ENCODE measurements at places on chromosomes 1 and 21.

DNA sequence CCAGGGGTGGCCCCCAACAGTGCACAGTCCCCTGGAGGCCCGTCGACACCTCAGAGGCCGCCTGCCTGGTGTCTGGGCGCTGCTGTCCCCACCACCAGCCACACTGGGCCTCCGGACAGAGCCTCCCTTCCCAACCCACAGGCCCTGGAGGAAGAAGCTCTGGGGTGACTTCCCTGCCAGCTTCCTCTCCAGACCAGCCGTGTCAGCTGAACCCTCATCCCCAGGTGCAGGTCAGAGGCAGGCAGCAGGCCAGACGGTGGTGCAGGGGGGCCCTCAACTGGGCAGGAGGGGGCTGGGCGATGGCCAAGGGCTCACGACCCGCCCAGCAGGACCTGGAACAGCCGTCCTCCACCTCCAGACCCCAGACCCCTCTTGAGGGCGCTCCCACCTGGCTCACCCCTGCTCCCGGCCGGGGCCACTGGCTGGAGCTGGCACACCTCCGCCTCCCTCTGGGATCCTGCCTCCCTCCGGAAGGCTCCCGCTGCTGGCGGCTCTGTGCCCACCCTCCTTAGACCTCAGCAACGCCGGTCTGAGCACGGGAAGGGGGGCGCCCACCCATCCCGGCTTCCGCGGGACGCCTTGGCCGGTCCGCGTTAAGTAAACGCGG, 520 bp downstream of the TNFRSF18 start:
- no peak for DNase-seq

- no peak for DNase-seq
These were observed 6.1 kb upstream of the CD1A start for GRCh38 chr1:158248118-158248517.

GRCh38 chr1:112530832-112531231, 22.1 kb downstream of the WNT2B start:
- DNase-seq, result no peak

GRCh38 chr1:185568155-185569123, 165.8 kb upstream of the HMCN1 start:
- no peak for DNase-seq

DNA sequence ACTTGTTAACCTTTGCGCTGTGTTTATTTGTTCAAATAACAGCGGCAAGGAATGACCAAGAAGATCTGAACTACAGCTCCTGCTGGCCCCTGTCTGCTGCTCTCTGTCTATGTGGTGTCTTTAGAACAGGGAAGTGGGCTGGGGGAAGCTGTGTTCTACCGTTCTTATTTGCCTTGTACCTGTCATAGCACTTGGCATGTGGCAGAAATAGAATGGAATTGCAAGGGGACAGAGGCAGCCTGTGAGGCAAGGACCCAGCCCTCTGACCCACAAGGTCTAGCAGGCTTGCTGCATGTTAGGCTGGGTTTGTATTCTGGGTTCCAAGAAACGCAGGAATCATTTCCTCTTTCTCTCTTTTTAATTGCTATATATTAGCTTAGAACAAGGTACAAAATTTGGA, 20.7 kb downstream of the HMGCS2 start:
- DNase-seq, result no peak

DNA sequence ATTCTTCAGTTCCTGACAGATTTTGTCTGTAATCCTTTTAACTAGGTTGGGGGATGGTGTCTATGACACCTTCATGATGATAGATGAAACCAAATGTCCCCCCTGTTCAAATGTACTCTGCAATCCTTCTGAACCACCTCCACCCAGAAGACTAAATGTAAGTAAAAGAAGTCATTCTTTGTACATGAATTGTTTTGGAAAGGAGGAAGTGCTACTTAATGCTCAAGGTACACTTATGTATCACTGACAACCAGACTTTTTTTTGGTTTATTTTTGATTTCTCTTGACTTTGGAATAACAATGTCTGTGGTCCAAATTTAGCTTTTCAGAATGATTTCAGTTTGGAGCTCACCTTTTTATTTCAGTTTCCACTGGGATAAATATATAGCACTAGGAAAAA, 2.3 kb downstream of the DYRK3 start:
- DNase-seq, result no peak

DNA sequence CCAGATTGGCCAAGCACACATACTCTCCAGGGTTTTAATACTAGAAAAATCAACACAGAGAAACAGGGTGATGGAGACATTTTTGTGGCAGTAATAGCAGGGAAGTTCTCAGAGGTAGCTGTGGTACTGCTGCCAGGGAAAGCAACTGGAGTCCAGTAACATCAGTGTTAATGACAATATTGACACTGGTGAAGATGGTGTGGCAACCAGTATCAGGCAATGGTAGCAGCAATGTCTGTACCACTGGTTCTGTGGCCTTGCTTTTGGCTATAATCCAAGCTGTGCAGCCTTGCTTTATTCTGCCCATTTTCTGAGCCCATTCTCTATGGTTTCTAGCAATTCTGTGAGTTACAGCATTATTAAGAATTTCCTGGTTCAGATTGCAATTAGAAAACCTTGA, 1.6 kb upstream of the SNX7 start:
- no peak for DNase-seq

DNA sequence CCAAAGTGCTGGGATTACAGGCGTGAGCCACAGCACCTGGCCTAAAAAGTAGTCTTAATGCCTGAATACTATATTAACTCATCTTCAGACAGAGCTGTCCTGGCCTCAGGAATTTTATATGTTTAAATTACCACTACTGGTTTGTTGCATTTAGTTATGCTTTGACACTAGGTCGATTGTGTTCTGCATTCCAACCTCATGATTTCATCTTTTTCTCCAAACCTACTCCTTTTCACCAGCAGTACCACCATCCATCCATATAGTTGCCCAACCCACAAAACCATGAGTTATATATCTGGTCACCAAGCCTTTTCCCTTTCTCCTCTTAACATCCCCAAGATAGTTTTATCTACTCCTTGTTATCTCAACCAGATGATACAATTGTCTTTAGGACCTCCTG, 22.6 kb downstream of the FMO5 start:
- no peak for DNase-seq

- no peak for DNase-seq
These were observed 10.7 kb upstream of the GATAD2B start for GRCh38 chr1:153933430-153933829.

GRCh38 chr1:71717186-71717585, 565.2 kb downstream of the NEGR1 start:
- no peak for DNase-seq

DNA sequence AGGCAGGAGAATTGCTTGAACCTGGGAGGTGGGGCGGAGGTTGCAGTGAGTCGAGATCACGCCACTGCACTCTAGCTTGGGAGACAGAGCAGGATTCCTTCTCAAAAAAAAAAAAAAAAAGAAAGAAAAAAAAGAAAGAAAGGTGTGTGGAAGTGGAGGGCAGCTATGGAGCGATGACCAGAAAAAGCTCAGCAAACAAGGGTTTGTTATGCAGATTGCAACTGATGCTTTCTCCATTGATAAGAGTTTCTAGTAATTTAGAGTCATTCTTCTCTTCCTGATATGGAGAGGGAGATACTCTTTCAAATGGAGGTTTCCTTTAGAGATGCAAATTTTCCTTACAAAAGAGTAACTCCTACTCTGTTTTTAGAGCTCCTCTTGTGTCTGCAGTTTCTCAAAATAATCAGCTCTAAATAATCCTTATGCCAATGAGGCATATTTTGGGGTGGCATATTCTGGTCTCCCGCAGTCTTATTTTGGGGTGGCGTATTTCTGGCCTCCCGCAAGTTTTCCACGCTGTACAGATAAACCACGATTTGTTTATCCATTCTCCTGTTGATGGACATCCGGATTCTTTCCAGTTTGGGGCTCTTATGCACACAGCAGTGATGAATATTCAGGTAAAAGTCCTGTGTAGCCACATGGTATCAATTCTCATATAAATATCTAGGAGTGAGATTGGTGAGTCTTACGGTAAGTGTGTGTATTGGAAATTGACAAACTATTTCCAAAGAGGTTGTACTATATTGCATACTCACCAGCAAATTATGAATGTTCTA, 30.7 kb upstream of the RCC2 start:
- no peak for DNase-seq

GRCh38 chr1:230365723-230366307, 60.3 kb downstream of the PGBD5 start:
- no peak for DNase-seq

DNA sequence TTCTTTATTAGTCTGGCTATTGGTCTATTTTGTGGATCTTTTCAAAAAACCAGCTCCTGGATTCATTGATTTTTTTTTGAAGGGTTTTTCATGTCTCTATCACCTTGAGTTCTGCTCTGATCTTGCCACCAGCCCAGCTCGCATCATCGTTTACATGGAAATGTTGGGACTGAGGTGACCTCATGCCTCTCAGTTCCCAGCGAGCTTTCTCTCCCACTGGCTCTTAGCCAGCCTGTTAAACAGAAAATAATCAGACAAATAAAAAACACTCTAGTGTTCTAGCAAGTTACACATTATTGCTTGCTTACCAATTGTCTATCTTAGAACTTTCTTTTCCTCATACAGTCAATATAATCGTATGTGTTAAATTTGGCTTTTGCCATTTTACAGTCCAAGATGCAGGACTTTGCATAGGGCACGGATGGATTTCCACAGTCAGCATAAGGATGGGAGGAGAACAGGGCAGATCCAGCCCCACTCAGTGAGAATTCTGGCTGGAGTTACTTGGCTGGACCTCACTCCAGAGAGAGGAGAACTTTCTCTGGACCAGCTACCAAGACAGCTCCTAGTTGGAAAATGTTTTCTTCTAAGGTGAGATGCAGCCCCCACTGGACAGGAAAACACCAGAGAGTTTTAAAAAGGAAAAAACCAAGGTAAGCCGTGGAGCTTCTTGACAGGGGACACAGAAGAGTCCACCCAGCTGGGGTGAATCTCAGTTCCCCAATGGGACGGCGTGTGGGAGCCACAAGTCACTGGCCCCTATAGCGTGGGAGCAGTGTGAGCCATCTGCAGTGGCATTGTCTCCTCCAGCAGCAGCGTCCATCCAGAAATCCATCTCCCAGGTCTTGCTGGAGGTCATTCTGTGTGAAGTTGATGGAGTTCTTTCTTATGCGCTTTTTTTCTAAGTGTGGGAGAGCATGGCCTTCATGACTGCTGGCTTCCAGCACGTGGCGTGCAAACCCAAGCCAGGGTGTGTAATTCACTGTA, 17.6 kb downstream of the PGBD2 start:
- peak; percentile 82 for DNase-seq

GRCh38 chr1:61271412-61271789, 189.0 kb downstream of the NFIA start:
- no peak for DNase-seq

DNA sequence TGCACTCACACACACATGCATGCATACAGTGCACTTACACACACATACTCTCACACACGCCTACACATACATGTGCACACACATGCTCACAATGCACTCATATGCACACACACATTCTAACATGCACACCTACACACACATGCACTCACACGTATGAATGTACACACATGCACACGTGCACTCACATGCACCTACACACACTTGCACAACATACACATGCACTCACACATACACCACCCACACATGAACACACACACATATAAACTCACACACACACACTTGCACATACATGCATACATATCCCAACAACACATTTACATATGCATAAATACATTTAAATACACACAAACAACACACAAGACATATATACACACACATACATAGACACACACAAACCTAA, 30.6 kb downstream of the OBSCN start:
- DNase-seq, result no peak

GRCh38 chr1:221408117-221408803, 333.6 kb downstream of the DUSP10 start:
- DNase-seq, result no peak

DNA sequence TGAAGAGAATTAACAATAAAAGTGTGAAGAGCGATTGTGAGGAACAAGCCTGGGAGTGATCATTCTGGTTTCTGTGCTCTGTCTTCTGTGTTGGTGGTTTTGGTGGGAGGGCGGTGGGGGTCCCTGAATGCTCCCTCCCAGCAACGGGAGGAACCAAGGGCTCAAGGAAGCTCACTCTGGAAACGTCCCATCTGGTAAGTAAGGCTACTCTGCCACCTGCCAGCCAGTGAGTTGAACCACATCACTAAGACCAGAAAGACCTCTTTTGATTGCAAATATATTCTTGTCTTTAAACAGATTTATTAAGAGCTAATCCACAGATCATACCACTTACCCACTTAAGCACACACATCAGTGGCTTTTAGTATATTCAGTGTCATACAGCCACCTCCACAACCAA, 125.0 kb downstream of the PRDM2 start:
- no peak for DNase-seq

DNA sequence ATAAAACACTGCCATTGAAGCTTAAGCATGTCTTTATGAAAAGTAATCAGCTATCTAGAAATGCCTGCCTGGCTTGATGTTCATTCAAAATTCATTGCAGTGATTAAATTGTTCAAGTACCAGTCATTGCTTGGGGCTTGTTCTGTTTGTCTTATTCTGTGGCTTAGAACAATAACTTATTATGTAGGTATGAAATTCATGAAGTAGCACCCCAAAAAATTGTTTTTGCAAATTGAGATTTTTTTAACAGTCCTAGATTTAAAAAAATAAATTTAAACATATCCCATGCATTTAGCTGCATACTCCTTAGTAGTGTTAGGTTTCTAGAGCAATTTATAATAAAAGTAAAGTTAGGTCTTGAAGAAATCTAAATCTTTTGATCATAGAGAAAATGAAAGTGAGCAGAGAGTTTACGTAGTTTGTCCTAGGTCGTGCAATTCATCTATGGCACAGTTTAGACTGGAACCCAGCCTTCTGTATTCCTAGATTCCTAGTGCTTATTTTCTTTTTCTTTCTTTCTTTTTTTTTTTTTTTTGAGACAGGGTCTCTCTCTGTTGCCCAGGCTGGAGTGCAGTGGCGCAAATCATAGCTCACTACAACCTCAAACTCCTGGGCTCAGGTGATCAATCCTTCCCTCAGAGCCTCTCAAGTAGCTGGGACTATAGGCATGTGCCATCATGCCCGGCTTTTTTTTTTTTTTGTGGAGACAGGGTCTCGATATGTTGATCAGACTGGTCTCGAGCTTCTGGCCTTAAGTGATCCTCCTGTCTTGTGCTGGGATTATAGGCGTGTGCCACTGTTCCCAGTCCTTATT, 9.3 kb downstream of the MIER1 start:
- DNase-seq, result no peak

DNA sequence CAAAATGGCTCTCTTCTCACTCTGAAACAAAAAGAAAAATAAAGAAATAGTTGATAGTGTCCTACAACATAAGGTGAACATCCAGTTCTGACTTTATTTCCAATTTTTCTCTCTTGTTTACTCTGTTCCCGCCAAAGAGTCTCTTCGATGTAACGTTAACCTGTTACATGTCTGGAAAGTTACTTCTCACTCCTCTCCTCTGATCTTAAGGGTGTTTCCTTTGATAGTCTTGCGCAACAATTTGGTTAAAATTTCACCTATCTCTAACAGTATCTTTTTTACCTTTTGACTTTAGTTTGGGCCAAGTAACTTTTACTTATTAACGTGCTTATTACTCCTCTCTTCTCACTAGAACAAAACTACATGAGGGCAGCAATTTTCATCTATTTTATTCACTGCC, 1450.2 kb downstream of the BRINP3 start:
- no peak for DNase-seq

- no peak for DNase-seq
These were observed 5.3 kb downstream of the STUM start for GRCh38 chr1:226553924-226554282.
